Activated CD4-positive, alpha-beta T cell treated with anti-CD3 and anti-CD28 coated beads for 36 hours (primary cell): ENCODE measurements at places on chromosomes 7 and 10.

GRCh38 chr10:78231939-78232338 lies 198.3 kb downstream of the RPS24 start:
- DNase-seq, result no peak

DNA sequence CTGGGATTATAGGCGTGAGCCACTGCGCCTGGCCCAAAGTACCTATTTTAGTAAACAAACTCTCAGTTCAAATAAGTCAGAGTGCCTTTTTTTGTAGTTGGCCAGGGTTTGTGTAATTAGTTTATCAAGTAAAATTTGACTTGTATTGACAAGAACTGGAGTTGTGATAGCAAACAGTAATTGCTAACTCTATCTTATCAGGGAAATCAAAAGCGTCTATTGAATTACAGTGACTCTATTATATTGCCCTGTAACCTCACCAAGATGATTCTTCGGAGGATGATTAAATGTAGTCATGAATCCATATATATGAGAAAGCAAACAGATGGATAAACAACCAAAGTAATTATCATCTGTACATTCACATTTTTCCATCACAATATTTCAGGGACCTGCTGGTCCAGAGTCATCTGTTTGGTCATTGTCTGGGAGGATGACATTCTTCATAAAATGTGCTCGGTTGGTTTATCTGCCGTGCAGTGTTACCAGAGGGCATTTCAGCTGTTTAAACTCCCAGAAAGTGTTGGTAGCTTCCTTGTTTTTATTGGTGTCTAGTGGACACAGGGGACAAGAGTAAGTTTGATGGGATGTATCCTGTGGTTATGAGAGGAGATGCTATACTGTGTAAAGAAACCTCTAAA lies 35.6 kb downstream of the DOCK1 start:
- no peak for DNase-seq

DNA sequence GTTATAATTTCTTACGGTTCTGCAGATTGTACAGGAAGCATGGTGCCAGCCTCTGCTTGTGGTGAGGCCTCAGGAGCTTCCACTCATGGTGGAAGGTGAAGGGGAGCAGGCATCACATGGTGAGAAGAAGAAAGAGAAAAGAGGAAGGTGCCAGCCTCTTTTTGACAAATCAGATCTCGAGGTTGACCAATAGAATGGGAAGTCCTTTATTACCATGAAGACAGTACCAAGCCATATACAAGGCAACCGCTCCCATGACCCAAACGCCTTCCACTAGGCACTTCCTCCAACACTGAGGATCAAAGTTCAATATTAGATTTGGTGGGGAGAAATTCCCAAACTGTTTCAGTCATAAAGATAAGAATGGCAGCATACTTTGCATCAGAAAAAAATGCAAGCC lies 502.8 kb downstream of the GLRX3 start:
- DNase-seq, result no peak

- no peak for DNase-seq
Observed at GRCh38 chr7:143284591-143285469, at the start of gene TMEM139. TMEM139 (plus strand) TSS chr7:143284958; CDS start chr7:143285958, 1,000 bp downstream.

GRCh38 chr10:75803816-75804552 lies 372.6 kb downstream of the LRMDA start:
- no peak for DNase-seq

- no peak for DNase-seq
Observed at GRCh38 chr10:89915968-89916367, 214.6 kb downstream of the KIF20B start.

GRCh38 chr10:50648089-50648934 lies 24.6 kb upstream of the SGMS1 start:
- DNase-seq, result no peak

DNA sequence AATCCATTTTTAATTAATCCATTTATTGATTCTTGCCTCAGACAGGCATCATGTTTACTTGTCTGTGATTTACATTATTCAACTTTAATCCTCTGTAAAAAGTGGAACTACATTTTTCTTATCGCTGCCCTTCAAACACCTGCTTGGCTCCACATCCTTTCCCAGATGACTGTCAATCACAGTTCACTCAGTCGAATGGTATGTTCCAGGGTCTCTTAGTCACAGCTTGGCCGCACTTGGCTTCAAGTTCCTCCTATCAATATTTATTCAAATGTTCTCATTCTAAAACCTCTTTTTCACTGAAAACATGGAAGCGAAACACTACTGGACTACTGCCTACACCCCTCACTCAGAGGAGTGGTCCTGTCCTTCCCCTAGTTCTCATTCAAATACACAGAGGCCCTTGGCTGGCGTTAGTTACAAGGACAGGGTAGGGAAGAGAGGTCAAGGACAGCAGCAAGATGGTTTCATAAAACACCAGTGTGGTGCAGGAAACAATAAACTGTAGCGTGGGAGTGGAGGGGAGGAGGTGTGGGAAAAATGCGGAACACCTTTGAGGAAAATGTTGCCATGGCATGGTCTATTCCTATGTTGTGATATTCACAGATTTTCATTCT lies 143.2 kb downstream of the USP6NL start:
- no peak for DNase-seq

- peak; percentile 65 for DNase-seq
Observed at GRCh38 chr7:50147951-50148808, 55.1 kb upstream of the ZPBP start.

DNA sequence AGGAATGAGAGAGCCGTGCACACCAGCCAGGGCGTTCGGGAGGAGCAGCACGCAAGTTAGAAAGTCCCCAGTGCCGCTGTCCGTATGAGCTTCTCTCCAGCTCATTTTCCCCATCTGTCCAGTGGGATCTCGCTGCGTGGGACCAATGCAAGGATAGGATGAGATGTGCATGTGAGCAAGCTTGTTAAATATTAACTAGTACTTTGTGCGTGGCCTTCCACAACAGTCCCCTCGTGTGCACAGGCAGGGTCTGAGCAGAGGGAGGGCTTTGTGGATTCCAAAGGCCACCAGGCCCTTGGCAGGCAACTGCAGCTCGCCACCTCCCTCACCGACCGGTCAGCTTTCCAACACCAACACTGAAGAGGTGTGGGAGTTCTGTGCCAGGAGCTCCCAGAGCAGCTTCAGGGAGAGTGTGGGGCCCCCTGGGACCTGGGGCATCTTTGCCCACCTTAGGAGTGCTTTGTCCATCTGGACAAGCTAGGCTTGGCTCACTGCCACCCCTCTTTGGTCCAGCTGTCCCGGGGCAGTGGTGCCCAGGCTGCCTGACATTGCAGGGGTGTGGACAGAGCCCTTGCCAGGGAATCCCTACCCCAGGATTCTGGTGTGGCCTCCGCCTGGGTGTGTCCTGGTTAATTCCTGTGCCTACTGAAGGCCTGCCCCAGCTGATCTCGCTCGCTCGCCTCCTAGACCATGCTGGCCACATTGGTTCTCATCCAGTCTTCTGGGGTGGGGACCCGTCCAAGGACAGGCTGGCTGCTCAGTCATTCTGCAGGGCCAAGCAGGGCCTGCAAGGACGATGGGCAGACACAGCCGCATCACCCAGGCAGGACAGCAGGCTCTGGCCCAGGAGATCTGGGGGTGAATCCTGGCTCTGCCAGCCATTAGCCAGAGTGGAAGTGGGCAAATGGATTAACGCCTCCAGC lies 5.3 kb downstream of the FAM20C start:
- DNase-seq, result no peak

DNA sequence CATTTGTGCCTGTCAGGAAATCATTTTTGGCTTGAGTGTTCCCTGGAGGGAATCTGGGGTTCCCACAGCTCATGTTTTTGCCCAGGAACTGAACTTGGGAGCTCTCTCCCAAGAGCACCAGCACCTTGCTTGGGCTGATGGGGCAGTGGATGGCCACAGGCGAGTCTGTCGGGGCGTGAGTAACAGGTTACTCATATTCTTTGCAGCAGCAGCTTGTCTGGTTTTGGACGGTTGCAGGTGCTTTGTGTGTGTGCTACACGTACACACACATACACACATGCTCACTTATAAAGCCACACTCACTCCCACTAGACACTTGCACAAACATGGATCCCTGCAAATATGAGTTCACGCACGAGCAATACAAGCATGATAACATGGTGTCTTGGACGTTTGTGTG lies 2.9 kb upstream of the PALD1 start:
- peak; percentile 44 for DNase-seq

DNA sequence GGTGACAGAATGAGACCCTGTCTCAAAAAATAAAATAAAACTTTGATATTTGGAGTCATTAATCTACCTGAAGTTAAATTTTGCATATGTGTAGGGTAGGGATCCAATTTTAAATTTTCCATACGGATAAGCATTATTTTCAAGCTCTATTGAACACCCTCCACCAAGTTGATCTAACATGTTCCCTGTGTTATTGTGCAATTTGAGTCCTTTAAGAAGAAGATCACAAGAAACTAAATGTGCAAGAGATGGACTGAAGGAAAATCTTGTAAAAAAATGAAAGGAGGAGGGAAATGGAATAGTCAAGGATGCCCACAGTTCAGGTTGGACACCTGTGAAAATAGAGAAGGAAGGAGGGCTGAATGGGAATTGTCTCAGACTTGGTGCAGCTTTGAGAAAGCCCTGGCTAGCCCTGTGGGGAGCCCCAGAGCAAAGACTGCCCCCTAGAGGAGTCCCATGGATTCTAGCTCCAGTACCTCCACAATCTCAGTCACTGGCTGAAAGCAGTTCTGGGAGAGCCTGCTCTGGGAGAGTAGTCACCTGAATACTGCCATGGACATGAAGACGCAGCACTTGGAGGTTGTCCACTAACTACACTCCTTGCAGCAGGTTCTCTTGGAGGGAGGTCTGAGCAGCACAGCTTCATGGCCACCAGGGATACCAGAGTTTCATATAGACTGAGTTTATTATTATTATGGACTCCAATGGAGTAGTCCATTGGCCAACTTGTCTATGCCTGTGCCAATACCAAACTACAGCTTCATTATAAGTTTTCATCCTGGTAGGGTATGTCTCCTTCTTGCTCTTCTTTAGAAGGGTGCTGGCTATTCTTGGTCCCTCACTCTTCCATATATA lies 5.7 kb upstream of the TIAL1 start:
- DNase-seq, result peak; percentile 65

GRCh38 chr10:95560278-95561176 lies 644 bp downstream of the SORBS1 start:
- peak; percentile 62 for DNase-seq

DNA sequence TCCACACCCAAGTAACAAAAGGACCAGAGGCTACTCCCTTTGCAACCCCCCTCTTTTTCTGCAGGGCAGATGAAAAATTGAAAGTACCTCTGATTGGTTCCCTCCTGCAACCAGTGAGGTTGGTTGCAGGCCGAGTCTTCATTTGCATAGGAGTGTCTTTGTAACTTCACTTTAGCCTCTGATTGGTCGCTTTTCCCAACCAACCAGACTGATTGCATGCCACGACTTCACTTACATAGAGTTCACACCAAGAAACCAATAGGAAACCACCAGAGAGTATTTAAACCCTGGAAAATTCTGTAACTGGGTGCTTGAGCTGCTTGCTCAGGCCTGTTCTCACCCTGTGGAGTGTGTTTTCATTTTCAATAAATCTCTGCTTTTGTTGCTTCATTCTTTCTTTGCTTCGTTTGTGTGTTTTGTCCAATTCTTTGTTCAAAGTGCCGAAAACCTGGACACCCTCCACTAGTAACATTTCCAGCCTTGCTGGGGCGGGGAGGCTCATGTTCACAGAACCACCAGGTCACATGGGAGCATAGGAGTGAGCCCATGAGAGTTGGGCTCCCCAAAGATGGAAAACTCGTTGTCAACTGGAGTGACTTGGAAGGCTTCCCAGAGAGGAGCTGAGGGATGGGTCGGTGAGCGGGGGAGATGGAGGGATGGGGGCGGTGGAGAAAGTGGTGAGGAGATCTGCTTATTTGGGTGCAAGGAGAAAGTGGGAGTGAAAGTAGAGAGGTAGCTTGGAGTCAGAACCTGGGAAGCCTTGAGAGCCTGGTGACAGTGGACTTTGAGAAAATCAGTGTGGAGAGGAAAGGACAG lies 223.6 kb downstream of the GFRA1 start:
- no peak for DNase-seq

- DNase-seq, result no peak
Observed at GRCh38 chr7:6443372-6443941, 4.3 kb downstream of the DAGLB start.

- no peak for DNase-seq
Observed at GRCh38 chr7:130793855-130794618, 60.0 kb upstream of the KLF14 start.

GRCh38 chr10:1127629-1128028 lies 71.4 kb downstream of the WDR37 start:
- DNase-seq, result no peak

DNA sequence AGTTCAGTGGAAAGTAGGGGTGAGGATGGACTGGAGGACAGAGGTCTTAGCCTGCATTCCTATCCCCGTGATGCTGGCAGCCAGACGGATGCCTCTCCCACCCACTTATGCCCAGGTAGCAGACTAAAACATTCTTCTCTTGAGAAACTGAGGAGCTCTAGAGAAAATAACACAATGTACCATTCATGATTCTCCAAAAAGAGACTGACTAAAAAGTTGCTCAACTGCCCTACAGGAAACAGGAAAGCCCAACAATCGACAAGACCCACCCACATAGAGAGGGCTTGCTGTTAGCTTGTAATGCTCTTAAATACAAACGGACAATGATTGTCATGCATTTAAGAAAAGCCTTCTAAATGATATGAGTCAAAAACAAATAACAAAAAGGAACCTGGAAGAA lies 33.2 kb upstream of the PDE1C start:
- no peak for DNase-seq

GRCh38 chr10:11110539-11110938 lies 92.9 kb downstream of the CELF2 start:
- no peak for DNase-seq

DNA sequence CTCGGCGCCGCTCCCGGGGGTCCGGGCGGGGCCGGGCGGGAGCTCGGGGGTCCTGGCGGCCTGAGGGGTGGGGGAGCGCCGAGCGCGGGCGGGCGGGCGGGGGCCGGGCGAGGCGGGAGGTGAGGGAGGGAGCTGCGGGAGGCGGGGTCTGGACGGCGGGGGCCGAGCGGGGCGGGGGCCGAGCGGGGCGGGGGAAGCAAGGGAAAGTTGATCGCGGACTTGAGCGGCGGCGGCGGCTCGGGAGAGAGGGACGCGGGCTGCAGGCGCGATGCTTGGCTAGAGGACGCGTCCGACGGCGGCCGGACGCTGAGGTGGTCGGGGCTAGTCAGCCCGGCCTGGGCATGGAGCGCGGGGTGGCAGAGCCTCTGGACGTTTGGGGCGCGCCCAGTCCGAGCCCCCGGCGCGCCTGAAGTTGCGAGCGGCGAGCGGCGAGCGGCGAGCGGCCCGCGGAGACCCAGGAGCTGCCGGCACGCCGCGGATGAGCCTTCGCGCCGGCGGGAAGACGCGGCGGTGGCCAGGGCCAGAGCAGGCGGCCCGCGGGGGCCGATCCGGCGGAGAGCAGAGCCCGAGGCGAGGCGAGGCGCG lies at the start of gene CDH23:
CDH23 (plus strand) TSS at position 210 of the 585 bp plus-strand sequence. CDS start 42,912 bp downstream, outside the sequence.
- DNase-seq, result peak; percentile 27

GRCh38 chr7:100556541-100556940 lies 17.2 kb downstream of the SAP25 start:
- no peak for DNase-seq
